Muscle of back (tissue), 13 donors: ENCODE measurements at places on chromosomes 12 and 14.

- DNase-seq: no peak
Measured at GRCh38 chr14:24794644-24795305, 160.8 kb upstream of the GZMB start.

GRCh38 chr12:95633049-95633731 lies 81.9 kb upstream of the USP44 start:
- DNase-seq: no peak

DNA sequence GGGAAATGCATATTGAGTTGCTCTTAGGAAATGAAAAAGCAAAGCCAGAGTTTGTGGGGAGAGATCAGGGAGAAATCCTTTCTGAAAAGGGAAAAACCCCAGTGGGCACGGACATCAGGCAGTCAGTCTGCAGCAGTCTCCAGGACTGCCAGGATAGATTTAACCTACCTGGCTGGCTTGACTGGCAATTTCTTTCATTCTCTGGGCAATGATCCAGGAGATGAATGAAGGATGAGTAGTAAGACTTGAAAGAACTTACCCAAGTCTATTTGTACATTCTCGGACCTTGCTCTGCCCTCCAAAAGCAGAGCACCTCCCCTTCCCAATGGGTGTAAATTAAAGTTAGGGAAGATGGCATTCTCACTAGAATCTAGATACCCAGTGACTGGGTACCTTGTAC lies 42.9 kb downstream of the CMAS start:
- no peak for DNase-seq

DNA sequence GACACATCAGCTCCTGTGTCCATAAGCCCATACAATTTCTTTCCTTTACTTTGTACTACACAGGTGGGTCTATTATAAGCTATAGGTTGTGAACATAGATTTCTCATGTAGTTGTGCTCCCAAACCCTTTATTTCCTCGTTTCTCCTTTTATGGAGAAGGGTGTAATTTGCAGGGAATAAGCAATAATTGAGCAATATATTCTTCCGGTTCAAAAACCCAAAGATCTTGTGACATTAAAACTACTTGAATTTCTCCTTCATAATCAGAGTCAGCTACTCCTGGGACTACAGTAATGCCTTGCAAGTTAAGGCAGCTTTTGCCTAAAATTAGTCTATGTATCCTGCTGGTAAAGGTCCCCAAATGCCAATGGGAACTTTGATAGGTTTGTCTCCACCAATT lies 19.1 kb upstream of the MAPKAPK5 start:
- DNase-seq: no peak

DNA sequence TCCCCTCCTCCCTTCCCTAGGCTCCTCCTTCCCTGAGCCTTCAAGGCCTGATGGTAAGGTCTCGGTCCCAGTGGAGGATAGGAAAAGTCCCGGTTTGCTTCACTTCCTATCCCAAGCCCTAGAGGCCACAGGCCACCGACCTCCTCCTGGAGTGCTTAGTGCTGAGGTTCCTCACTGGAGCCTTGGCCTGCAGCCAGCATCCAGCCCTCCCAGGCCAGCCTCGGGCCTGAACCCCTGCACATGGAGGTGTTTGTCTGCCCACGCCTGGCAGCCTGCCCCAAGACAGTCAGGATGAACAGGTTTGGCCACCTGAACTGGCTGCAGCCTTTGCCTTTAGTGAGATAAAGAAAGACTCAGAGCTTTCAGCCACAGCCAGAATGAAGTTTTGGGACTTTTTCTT lies 15.8 kb upstream of the KRT7 start:
- no peak for DNase-seq
